ENCODE measurements at places on chromosomes 2 and 18. TPM values are rescaled to one million over a fixed set of nuclear protein-coding genes. Genes with fewer than 3 reads are reported as not detected.

Gene SULT1C2
- not detected for total RNA-seq

Gene KIF1A
- total RNA-seq = 0.71 TPM

Gene SERPINB11
- total RNA-seq = not detected

Gene VPS4B
- total RNA-seq = 72.4 TPM

Gene SNTG2
- 0.13 TPM for total RNA-seq

Gene TLX2
- 2.6 TPM for total RNA-seq

Gene SH2D6
- total RNA-seq = 1.5 TPM

Gene DSG4
- not detected for total RNA-seq

Gene TSHZ1
- 19.0 TPM for total RNA-seq

Gene RAB6C
- not detected for total RNA-seq

- no peak for DNase-seq
These were observed 31.6 kb downstream of the CYP26B1 start for GRCh38 chr2:72116081-72116533.

DNA sequence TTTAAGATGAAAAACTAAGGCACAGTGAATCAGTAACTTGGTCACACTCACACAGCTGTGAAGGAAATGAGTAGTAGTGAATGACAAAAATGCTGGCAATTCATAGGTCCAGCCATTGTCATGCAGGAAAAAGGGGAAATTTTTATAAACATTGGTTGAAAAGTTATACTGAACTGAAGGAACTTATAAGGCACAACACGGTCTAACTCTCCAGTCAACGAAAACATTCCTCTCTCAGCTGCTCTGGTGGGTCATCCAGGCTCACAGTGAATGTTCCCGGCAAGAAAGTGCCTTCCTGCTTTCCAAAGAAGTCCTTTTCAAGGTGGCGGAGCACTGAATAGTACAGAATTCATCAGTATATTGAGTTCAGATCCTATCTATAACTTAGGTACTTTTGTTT is 476.1 kb downstream of the DCC start:
- no peak for DNase-seq

GRCh38 chr2:73091164-73091563 is 19.7 kb upstream of the SFXN5 start:
- no peak for DNase-seq

- no peak for DNase-seq
These were observed 412.8 kb downstream of the CMPK2 start for GRCh38 chr2:6452702-6453481.

DNA sequence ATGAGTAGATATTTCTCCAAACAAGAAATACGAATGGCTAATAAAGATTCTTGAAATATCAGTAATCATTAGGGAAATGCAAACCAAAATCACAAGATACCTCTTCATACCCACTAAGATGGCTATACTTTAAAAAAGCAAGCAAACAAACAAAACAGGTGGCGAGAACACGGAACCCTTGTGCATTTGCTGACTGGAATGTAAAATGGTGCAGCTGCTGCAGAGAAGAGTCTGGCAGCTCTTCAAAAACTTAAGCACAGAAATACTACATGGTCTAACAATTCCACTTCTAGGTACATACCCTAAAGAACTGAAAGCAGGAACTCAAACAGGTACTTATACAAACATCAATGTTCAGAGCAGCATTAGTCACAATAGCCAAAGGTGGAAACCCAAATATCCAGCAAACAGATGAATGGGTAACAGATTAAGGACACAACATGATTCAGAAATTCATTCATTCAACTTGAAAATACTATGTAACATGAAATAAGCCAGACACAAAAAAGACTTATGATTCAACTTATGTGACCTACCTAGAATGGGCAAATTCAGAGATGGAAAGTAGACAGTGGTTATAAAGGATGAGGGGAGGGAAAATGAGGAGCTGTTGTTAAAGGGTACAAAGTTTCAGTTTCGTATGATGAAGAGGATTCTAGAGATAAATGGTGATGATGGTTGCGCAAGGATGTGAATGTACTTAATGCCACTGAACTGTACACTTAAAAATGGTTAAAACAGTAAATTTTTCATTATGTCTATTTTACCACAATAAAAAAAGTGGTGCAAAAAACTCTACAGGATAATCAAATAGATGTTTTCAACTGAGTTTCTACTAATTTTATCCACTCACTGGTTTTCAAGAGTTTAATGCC is 26.9 kb upstream of the GPR75 start:
- DNase-seq = no peak

- DNase-seq = no peak
These were observed 78.9 kb downstream of the EHD3 start for GRCh38 chr2:31312898-31313297.

DNA sequence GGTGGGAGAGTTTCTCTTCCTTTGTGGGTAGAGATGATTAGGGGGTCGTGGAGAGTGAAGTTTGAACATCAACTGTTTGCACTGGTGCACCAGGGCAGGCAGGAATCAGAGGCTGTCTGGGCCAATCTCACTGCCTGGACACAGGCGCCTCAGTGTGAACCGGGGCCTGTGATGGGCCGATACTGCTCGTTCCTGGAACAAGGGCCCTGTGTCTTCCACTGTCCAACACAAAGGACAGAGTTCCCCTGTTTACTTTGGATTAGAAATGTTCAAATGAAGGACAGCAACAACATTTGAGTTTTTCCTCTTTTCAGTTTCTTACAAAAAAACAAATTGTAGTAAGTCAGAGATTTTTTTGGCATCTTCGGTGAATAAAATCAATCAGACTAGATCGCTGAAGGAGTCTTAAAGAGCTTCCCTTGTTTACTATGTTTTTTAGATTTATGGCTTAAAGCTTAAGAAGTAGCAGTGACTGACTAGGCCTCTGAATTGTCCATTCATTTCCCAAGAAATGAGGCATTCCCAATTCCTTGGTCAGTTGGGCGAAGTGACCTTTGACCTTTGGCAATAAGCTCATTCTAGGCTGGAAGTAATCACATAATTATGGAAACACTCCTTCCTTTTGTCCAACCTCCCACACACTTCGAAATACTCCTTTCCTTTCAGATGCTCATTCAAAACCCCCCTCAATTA is 11.6 kb upstream of the TGFA start:
- no peak for DNase-seq

- DNase-seq = peak; percentile 9
These were observed 18.0 kb downstream of the GPR35 start for GRCh38 chr2:240643093-240643810.

DNA sequence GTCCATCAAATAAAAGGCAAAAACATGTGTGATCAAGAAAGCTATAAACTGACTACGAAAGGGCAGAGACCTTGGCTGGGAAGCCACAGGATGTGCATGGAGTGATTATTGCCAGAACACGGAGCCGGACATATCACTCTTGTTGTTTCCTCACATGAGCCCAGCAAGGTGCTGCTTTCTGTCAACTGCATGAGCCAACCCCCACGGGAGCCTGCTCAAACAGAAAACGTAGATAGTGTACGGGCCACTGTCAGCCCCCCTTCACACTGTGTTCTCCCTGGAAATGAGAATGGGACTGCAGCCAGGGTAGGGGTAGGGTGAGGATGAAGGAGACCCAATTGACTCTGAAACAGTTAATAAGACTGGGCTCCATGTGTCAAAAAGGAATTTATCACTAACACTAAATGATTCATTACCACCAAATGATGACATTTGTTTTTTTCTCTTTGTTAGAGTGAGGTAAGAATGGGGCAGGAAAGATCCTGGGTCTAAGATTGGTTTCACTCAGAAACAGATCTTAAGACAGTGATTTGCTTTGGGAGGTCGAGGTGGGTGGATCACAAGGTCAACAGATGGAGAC is 235.8 kb downstream of the MREG start:
- DNase-seq = no peak

DNA sequence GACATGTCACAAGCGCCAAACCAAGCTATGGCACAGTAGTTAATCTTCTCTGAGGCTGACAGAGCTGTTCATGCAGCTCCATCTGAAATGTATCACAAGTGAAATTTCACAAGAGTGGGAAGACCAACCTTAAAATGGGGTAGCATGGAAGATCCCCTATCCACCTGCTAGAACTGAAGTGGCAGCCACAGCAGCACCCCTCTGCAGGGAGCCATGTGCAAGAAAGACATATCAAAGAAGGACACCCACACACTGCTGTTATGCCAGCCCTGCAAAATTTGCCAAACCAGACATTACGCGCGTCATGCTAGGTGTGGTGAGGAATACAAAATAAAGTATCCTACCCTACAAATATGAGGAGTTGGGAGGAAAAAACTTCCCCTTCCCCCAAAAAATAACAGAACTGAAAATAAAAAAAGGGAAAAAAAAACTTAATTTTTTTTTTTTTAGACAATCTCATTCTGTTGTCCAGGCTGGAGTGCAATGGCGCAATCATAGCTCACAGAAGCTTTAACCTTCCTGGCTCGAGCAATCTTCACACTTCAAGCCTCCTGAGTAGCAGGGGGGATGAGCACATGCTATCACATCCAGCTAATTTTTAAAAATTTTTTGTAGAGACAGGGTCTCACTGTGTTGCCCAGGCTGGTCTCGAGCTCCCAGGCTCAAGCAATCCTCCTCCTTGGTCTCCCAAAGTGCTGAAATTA is 76.2 kb downstream of the STK39 start:
- no peak for DNase-seq

GRCh38 chr2:238595750-238596570 is 169.2 kb downstream of the ASB1 start:
- no peak for DNase-seq

Measured in activated CD4-positive, alpha-beta memory T cell treated with anti-CD3 and anti-CD28 coated beads, Interleukin-2, amount 10 ng/mL, durations not matched to agents 7 days and 5 days (primary cell).